ENCODE measurements at places on chromosomes 11 and 22.

- DNase-seq = no peak
Observed at GRCh38 chr11:32316232-32316631, 119.1 kb downstream of the WT1 start.

GRCh38 chr11:38796281-38796680 lies 2198.2 kb upstream of the RAG2 start:
- no peak for DNase-seq

DNA sequence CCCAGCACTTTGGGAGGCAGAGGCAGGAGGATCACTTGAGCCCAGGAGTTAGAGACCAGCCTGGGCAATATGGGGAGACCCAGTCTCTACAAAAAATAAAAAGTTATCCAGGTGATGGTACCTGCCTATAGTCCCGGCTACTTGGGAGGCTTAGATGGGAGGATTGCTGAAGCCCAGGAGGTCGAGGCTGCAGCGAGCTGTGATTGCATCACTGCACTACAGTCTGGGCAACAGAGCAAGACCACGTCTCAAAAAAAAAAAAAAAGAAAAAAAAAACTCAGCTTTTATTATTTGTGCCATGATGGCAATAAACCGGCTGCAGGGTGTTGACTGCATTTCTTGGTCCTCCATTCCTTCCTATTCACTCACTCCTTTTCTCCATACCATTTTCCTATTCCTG lies 33.6 kb upstream of the TFIP11 start:
- DNase-seq = no peak

GRCh38 chr11:121645596-121645995 lies 192.8 kb upstream of the SORL1-AS1 start:
- DNase-seq = no peak

DNA sequence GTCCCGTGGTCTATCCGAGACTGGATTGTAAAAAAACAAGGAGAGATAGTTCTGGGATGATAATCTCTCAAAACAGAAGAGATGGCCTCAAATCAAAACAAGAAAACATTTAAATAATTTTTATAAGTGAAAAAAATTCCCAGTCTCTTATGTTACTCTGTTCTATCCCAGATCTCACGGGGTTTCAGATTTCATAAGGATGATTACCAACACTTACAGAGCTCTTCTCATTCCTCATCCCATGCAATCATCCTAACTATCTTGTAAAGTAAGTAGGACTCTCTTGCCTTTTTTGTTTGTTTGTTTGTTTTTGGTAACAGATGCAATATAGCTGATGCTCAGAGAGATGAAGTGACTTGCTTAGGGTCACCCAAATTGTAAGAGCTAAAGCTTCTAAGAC lies 20.0 kb upstream of the ZBTB16 start:
- no peak for DNase-seq

- no peak for DNase-seq
Observed at GRCh38 chr11:109789901-109790300, 303.3 kb upstream of the ZC3H12C start.

- no peak for DNase-seq
Observed at GRCh38 chr22:27466229-27466628, 335.3 kb downstream of the MN1 start.

DNA sequence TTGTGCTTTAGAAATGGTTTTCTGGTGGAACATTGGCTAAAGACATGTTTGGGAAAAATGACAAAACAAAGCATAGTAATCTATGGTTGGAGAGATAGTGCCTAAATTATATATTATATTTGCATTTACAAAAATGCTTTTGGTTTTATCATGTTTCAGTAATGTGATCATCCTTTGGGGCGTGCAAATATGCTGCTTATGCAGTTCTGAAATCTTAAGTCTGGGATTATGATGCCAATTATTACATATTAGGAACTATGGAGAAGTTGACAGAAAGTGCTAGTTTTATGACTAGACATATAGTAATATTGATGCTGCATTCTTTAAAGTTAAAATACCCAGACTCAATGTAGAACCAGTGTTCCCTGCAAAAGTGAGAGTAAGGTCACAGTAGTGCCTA lies 655.0 kb downstream of the METTL15 start:
- no peak for DNase-seq

- DNase-seq = no peak
Observed at GRCh38 chr11:34458525-34458924, 19.8 kb downstream of the CAT start.

DNA sequence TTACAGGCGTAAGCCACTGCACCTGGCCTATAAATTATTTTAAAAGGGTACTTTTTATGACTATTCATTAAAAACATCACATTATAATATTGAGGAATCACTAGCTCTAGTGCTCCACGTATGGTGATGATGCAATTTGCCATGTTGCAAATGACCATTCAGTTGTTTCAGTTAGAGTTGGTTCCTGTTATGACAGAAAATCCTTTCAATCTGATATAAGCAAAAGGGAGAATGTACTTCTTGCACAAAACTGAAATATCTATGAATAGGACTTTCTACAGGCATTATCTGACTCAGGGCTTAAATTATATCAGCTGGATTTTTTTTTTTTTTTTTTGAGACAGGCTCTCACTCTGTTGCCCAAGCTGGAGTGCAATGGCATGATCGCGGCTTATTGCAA lies 45.6 kb upstream of the RRM1 start:
- peak; percentile 56 for DNase-seq

- no peak for DNase-seq
Observed at GRCh38 chr11:63767267-63767564, 1.4 kb downstream of the ZFTA start.

DNA sequence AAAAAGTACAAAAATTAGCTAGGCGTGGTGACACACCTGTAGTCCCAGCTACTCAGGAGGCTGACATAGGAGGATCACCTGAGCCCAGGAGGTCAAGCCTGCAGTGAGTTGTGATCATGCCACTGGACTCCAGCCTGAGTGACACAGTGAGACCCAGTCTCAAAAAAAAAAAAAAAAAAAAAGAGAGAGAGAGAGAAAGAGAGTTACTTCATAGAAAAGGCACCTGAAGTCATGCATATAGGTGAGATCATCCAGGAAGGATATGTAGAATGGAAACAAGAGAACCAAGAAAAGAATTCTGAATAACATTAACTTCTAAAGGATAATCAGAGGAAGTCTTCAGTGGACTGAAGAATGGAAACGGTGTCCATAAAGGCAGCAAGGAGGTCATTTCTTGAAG lies 106.8 kb downstream of the STK33 start:
- no peak for DNase-seq

DNA sequence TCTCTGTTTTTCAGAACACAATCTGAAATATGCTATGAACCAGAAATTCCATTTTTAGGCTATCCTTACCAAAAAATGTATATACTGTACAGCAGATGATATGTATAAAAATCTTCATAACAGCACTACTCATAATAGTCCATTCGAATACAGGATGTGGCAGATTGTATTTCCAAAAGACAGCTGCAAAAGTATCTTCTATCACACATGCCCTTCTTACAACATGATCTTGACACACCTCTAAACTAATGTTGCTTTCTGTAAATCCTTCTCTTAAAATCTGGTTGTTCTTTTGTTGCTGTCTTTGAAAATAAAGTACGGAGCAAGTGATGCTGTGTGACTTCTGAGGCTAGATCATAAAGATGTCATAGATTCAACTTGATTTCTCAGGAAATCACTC lies 409.9 kb upstream of the LUZP2 start:
- no peak for DNase-seq

- DNase-seq = no peak
Observed at GRCh38 chr11:2750682-2751522, 51.1 kb upstream of the KCNQ1OT1 start.

- DNase-seq = no peak
Observed at GRCh38 chr11:120034881-120035630, 102.9 kb downstream of the TRIM29 start.

GRCh38 chr22:28791841-28792490 lies 8.4 kb downstream of the XBP1 start:
- peak; percentile 58 for DNase-seq

- DNase-seq = no peak
Observed at GRCh38 chr22:29117799-29118477, 45.1 kb downstream of the KREMEN1 start.

GRCh38 chr11:1220941-1221721 lies 1.7 kb upstream of the MUC5B start:
- no peak for DNase-seq

DNA sequence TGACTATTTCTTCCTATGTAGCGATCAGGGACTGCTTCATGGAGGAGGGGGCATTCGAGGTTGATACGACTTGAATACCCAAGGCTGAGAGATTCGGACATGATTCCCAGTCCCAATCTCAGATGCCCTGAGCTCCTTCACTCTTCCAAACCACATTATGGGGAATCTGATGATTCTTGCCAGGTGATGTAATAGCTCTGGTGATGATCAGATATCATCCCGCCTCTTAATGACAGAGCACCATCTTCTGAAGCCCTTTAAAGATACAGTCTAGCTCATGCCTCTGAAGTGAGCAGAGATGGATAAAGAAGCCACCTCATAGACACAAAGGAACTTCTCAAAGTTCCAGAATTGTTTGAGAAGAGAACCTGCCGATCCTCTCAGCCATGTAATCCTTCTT lies 8.9 kb upstream of the CLMP start:
- no peak for DNase-seq

DNA sequence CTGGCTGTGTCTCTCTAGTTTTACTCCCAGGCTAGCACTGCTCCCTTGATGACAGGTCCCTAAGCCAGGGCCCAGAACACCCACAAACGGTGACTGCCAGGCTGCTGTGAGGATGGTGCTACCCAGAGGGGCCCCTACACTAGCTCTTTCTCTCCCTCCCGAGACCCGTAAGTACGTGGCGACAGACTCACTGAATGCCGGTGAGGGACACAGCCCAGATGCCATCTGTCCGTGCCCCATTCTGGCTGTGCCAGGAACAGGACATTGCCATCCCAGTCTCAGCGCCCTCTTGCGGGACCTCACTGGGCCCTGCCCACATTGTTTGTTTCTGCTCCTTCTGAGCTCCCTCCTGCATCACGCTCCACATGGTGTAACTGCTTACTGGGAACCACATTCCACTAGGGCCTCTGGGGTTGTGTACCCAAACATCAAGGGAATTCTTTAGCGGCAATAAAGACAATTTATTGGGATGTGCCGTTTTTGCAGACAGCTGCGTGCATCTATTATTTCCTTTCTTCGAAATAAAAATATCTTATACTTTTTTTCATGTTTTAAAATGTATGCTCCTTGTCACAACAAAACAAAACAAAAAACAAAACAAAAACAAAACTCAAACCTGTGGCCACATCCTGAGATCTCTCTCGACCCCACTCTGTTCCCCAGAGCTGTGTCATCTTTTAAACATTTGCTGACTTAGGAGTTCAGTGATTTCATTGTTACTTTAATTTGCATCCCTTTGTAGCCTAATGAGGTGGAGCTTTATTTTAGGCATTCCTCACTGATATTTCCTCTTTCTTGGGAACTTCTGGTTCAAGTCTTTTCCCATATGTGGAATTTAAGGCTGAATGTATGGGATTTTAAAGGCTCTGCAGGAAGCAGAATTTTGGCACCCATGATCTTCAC lies 4.4 kb upstream of the TPCN2 start:
- DNase-seq = peak; percentile 19

- no peak for DNase-seq
Observed at GRCh38 chr22:43530349-43531201, 118.8 kb downstream of the MPPED1 start.

DNA sequence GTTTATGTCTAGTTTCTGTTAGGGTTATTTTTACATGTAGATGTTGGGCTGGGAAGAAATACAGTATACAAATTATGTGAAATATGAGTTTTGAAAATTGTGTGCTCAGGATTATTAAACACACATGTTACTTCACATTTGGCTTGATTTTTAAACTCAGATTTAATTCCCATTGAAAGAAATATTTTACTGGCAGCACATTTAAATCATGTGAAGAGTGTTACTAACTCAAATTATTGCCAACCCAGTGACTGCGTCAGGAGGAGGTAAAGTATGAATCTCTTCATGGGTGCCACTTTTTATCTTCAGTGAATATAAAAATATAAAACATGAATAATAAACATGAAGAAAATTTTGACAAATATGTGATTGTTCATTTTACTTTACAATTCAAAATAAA lies 457.5 kb upstream of the CCDC179 start:
- no peak for DNase-seq

DNA sequence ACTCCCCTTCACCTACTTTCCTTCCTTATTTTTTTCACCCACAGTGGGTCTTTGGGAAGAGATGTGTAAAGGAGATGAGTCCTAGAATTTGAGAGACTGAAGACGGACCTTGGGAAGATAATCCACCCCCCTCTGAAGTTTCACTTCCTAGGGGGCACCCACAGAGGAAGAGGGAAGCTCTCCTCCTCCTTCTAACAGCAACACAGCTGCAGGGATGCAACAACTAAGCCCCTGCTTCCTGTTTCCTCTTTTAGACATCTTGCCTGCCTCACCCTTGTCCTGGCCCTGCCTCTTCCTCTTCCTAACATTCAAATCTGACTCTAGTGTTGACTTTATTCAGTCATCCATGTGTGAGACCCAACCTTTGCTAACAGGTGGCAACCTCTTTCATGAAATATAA lies 424.6 kb downstream of the BUD13 start:
- DNase-seq = no peak

GRCh38 chr22:46625843-46626349 lies 5.7 kb downstream of the GRAMD4 start:
- DNase-seq = no peak

- peak; percentile 31 for DNase-seq
Observed at GRCh38 chr11:59767225-59767611, 12.0 kb downstream of the STX3 start.

DNA sequence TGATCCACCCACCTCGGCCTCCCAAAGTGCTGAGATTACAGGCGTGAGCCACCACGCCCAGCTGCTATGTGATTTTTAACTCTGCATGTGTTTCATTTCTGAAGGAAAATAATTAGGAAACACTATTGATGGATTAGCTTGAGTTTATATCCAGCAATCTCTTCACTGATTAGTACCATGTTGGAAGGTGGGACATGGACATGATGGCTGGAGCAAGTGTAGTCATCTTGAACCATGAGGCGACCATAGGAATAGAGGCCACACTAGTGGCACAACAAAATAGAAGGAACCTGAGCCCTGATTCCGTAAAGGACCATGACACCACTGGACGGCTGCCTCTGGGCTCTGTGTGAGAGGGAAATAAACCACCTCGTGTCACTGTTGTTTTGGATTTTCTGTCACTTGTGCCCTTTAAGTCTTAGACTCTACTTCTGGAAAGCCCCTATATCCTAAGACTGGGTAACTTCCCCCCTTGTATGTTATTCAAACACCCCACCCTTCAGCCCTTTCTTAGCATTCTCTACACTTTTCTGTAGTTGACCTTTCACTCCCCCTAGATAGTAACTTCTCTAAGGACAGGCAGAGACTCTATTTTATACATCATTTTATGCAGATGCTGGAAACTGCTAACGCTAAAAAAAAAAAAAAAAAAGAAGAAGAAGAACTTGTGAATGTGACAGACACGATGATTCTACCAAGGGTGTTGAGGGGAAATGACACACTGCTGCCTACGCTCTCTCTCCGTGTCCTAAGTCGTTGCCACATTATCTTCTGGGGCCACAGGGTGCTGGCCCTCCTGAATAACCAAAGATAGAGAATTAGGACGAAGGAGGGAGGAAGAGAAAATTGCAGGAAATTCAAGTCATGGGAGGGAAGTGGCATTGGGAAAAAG lies 2.7 kb upstream of the VPS37C start:
- DNase-seq = no peak
